Hepatocyte (in vitro differentiated cells): ENCODE measurements at places on chromosomes 4 and X.
A peak's percentile ranks its signal among the peaks of the same experiment; 100 is the strongest.

- no peaks in the 10 kb centered on the region for H3K4me1 ChIP-seq
- peak; percentile 6 for DNase-seq
- H3K4me3 ChIP-seq, result no peak overlapping the region
- no peaks in the 10 kb centered on the region for H3K27me3 ChIP-seq
- no peaks in the 10 kb centered on the region for H3K36me3 ChIP-seq
These were observed 426.7 kb upstream of the ARX start for GRCh38 chrX:25442499-25442898.

- H3K27ac ChIP-seq, result no peak overlapping the region
- no peaks in the 10 kb centered on the region for H3K4me1 ChIP-seq
- H3K27me3 ChIP-seq, result no peaks in the 10 kb centered on the region
- no peak overlapping the region for H3K4me3 ChIP-seq
- H3K36me3 ChIP-seq, result no peaks in the 10 kb centered on the region
These were observed 158.8 kb downstream of the ADGRA3 start for GRCh38 chr4:22356987-22357596.

DNA sequence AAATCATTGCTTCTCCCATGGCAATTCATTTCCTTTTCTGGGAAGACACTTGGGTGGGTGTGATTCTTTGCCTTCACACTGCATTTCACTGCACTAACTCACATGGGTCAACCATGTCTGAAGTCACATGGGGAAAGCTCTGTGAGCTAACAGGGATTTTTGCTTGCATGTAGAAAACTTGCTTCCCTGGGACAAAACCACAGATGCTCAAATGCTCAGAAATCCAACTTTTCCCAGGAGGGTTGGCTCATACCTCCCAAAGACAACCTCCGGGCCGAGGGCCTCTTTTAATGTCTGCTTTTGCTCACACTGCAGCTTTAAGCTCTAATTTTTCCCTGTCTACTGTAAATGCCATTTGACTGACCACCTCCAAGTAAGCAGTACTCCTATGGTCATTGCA lies 1695.2 kb downstream of the STIM2 start:
- no peak for DNase-seq
- no peaks in the 10 kb centered on the region for H3K4me1 ChIP-seq
- H3K36me3 ChIP-seq, result no peaks in the 10 kb centered on the region
- H3K27ac ChIP-seq, result no peak overlapping the region
- no peaks in the 10 kb centered on the region for H3K27me3 ChIP-seq
- H3K4me3 ChIP-seq, result no peak overlapping the region

- no peaks in the 10 kb centered on the region for H3K4me1 ChIP-seq
- H3K27me3 ChIP-seq, result no peaks in the 10 kb centered on the region
- no peak overlapping the region for H3K4me3 ChIP-seq
These were observed 34.5 kb upstream of the CYBB start for GRCh38 chrX:37745354-37745753.

GRCh38 chr4:83110970-83111750 lies 3.4 kb downstream of the PLAC8 start:
- H3K4me3 ChIP-seq, result no peak overlapping the region
- peak overlapping the region; percentile 58 for H3K27ac ChIP-seq
- H3K4me1 ChIP-seq, result peaks cover 4% of the 10 kb centered on the region
- H3K27me3 ChIP-seq, result no peaks in the 10 kb centered on the region
- no peak for DNase-seq
